ENCODE measurements at places on chromosomes 16 and 17.
A peak's percentile ranks its signal among the peaks of the same experiment; 100 is the strongest.

DNA sequence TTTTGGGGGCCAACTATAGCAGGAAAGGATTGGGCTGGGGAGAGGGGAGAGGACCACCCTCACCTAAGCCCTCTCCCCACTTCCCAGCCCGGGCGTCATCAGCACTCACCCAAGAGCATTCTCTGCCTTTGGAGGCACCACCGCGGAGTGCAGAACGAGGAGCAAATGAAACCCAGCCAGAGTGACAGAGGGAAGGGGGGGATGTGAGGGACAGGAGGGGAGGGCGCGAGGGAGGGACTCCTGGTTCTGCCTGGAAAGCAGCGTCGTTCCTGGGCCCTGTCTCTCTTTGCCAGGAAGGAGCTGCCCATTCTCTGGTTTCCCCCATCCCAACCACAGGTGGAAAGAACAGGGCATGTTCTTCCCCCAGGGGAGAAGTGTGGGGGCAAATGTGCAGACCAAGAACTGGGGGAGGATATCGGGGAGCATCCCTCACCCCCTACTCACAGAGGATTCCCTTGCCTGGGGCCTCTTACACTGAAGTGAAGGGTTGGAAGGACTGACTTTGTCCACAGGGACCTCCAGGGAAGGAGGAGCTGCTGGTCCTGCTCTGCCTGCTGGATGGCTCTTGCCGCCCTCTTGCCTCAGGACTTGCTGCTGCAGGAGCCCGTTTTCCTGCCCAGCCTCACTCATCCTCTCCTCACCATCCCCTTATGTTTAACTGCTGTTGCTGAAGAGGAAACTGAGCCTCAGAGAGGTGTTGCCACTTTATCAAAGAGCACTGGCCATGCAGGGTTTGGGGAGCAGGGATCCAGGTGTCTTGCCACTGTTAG lies 3.5 kb upstream of the C17orf113 start:
- DNase-seq, result no peak

DNA sequence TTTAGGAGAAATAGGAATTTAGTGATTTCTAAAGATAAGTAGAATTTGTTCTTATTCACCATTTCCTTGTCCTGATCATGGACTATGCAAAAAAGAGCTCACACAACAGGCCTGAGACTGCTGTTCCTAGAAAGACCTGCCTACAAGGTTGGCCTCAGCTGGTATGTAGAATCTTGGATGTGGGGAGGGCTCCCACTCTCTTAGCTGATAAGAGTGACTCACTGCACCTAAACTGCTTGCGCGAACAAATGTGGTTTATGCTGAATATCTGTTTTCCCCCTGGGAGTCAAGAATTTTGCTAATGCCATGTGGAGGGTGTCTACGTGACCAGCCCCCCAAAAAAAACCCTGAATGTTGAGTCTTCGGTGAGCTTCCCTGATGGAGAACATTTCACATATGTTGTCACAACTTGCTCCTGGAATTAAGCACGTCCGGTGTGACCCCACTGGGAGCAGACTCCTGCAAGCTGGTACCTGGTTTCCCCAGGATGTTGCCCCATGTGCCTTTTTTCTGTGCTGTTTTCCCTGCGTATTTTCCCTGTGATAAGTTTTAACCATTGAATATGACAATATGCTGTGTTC lies 68.8 kb upstream of the HSBP1 start:
- no peak for DNase-seq

- no peak for DNase-seq
Measured at GRCh38 chr16:85861095-85861825, 37.7 kb upstream of the IRF8 start.

DNA sequence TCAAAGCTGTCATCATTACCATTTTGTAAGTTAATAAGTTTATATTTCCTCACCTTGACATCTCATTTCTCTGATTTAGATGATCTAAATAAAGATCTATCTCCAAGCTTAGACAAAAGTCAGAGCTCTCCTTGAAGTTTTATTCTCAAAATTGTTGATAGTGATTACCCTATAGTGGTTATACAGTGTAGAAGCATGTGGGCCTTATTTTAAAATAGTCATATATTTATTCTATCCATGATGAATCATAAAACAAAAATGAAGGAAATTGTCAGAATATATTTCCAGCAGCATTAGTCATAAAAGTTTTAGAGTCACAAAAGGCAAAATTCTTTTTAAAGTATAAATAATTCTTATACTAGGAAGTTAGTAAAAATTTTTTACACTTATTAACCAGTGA lies 49.0 kb downstream of the RHOT1 start:
- DNase-seq, result peak; percentile 17

DNA sequence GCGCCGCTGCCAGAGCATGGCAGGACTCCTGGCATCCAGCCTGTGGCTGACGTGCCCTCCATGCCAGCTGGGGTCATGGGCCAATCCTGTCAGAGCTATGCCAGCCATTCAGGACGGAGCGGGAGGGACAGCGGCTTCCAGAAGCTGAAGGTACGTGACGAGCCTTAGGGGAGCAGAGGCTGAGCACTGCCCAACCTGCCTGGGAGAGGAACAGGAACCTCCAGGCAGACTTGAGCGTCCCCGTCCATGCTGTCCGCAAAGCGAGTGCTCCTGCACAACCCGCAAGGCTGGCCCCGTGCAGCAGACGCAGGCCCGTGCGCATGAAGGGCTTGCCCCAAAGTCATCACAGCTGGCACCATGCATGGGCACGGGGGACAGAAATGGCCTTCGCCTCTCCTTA lies 21.5 kb downstream of the NDUFAF8 start:
- no peak for DNase-seq

- no peak for DNase-seq
Measured at GRCh38 chr17:58822148-58823050, 66.7 kb downstream of the PPM1E start.

DNA sequence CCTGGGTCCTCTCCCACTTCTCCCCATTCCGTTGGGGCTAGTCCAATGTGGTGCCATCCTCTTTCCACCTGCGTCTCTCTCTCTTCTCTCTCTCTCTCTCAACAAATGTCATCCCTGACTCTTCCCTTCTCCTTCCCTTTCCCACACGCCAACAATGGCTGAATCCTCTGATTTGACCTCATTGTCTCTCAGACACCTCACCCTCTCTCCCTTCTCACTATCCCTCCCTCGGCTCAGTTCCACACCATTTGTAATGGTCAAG lies 628 bp upstream of the ZNF18 start:
- DNase-seq, result no peak

DNA sequence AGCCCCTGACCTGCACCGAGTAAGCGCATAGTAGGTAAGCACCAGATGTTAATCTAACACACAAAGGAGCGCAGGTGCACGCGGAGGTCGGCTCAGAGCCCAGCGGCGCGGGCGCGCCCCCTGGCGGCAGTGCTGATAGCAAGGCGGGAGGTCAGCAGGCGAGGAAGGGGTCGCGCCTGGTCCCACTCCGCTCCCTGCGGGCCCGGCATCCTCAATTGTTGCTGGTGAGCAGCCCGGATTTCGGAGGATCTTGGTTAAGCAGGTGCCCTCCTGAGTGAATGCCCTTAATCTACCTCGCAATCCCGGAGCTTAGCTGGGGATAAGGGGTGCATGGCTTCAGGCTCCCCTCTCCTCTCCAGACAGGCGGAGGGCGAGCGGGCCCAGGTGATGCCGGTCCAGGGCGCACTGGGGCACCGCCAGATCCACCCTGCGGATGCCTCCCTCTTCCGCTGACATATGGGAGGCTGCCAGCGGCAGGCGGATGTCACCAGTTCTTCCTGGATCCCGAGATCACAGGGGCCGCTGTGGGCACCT lies 4.0 kb upstream of the WNT3 start:
- DNase-seq, result no peak

GRCh38 chr17:20173091-20173490 lies 163.9 kb downstream of the SPECC1 start:
- DNase-seq, result no peak

DNA sequence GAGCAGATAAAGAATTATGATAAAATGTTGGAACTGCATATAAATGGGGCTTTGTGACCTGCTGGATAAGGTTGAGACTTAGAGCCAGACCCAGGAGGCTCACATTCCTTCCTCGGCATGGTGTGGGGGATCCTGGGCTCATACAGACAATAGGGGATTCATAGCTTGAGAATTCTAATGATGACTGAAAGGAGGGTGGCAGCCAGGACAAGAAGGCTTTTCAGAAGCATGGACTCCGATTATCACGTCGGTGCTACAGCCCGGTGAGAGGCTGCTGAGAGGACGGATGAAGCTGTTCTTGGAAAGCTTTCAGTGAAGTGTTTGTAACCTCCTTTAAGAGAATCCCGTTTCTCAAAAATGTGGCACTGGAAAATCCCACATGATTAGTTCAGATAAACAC lies 167.2 kb downstream of the ANKFN1 start:
- no peak for DNase-seq

GRCh38 chr17:81302861-81303333 lies 7.8 kb upstream of the SLC38A10 start:
- no peak for DNase-seq

DNA sequence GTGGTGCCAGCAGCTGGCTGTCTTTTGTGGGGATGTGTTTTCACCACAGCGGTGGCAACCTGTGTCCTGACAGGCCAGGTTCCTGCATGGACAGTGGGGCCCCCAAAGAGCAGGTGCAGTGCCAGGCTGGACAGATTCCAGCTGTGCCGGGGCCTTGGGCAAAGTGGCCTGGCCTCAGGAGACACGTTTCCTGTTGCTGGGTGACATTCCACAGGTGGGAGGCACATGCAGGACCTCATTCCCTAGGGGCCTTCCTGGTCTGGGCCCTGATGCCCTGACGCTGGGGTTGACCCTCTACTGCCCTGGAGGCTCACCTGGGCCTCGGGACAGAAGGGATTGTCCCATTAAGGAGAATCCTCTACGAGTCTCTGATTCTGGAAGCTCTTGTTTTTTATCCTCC lies 182.4 kb downstream of the RAB11FIP4 start:
- DNase-seq, result no peak

DNA sequence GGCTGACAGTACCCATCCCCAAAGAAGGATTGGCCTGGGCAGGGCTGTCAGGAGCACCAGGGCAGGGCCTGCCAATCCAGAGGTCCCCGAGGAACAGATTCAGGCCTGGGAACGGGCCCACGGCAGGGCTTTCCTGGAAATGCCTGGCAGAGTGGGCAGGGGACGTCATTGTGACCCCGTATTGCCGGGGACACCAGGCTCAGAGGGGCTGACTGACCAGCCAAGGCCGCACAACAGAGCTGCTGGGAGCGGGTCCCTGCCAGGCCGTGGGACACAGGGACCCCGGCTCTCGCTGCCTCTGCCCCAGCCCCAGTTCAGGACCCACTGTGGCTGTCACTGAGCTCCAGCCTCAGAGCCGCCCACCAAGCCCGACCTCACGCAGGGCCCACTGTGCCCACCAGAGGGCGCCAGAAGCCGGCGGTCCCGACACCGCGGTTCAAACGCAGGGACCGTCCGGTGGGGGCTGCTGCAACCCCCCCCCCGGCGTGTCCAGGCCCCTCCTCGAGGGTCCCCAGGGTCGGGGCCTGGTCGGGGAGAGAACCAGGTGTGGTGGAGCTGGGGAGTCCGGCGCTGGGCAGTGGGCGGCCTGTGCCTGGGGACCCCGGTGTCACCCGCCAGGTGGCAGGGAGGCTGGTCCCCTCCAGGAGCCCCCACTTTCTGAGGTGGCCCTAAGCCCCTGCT lies 15.2 kb upstream of the SSTR5 start:
- no peak for DNase-seq

DNA sequence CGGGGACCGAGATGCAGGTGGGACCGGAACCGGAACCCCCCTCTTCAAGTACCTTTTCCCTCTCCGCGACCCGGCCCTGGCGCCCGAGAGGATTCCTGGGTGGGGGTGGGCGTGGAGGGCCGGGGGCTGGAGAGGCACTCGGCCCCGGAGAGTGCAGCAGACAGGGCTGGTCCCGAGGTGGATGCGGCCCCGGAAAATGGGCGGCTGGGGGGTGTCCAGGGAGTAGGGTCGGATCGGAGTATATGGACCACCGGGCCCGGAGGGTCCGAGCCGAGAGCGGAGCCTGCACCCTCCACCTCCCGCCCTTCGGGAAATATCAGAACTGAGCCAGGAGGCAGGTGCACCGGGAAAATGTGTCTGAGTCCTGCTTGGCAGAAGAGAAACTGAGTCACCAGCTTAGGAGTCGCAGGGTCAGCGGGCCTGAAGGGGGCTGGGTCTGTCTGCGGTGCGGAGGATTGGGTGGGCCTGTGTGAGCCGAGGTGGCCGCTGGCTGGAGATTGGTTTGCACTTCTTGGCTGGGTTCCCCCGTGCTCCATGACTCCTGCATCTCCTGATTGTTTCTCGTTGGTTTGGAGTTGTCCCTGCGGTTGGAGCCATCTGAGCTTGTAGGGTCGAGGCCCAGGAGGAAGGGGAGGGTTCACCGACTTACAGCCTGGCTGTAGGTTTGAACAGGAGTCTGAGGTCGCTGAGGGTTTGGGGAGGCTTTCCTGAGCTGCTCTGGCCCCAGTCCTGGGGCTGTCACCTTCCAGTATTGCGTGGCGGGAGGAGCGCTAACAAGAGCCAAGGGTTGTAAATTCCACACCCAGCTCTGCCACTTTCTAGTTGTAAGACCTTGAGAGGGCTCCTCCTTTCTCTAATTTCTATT lies 518 bp downstream of the SH2B1 start:
- DNase-seq, result no peak

DNA sequence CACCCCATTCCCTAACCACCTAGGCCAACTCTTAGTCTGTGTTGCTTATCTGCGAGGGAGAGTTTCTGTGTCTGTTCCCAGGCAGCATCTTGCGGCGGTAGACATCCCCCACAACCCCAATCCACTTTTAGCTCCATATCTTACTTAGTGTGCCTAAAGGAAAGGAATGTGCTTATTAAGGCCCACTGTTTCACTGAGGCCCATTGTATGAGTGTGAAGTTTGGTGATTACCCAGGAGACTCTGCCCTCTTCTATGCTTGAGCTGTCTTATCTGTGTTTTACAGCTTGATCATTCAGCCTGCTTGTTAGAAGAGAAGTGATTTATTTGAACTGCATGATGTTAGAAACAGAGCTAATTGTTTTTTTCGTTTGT lies 10.3 kb upstream of the MLYCD start:
- no peak for DNase-seq

- DNase-seq, result no peak
Measured at GRCh38 chr17:27893841-27894503, 807 bp upstream of the LYRM9 start.

DNA sequence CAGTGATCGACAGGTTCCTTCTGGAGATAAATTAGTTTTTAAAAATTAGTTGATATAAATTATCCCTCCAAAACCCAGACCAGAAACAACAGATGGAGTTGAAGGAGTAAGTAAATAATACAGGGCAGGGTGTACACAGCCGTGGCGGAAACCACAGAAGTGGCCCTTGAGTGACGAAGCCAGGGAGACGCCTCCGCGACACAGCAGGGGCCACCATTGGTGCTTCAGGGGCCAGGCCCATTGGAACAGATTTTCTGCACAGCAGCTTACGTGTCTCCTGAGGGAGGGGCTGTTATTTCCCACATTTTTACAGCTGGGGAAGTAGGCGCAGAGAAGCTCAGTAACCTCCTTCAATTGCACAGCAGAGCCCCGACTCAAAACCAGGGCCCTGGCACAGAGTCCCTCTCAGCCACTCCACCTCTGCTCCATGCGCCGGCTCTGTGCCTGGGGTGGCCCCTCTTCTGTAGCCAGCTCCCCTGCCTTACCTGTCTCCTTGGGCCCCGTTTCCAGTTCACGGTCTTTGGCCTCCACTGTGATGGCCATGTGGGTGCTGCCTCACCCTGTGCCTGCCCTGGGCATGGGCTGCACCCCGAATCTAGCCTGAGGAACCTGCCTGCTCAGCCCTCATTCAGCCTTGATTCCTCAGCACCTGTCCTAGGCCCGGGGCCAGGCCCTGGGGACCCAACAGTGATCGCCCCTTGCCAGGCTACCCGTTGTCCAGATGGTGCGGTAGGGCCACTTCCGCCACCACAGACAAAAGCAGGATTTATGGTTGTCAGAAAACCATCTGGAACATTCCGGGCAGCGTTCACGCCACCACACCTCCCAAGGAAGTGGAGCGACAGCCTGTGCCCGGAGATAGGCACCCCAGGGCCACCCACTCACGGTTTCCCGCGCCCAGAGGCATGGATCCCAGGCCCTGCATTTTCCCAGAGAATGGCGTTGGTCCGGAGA lies 128.5 kb upstream of the GSE1 start:
- DNase-seq, result no peak

All from HS-27A (cell line).